ENCODE measurements at places on chromosomes 5 and 9.

- DNase-seq, result no peak
These were observed 6.9 kb downstream of the HRH2 start for GRCh38 chr5:175664723-175665122.

DNA sequence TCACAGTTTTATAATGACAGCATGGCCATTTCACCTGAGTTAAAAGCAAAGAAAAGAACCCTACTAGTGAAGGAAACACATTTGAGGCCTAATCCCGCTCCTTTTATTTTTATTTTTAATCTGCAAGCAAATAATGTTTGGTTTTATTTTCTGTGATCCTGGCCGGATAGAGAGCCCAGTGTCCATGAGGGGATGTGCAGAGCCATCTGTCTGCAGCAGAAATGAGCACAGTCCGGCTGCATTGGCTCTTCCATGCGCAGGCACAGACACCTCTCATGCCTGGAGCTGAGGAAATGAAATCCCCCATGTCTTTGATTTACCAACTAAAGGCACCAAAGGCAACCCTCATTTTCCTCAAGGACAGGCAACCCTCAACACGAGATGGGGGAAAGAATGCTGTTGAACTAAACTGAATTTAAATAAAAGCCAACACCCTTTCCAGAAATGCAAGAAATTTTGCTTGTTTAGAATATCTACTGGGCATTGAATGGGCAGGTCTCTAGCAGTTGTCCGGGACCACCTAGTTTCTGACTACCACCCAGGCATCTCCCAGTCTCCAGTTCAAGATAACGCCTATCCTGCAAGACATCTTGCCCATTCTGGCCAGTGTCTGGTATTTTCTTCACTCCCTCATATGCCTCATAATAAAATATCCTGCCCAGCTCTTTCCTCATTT, 47.9 kb upstream of the SEMA6A start:
- no peak for DNase-seq

GRCh38 chr9:21481470-21482056, 550 bp downstream of the IFNE start:
- no peak for DNase-seq

DNA sequence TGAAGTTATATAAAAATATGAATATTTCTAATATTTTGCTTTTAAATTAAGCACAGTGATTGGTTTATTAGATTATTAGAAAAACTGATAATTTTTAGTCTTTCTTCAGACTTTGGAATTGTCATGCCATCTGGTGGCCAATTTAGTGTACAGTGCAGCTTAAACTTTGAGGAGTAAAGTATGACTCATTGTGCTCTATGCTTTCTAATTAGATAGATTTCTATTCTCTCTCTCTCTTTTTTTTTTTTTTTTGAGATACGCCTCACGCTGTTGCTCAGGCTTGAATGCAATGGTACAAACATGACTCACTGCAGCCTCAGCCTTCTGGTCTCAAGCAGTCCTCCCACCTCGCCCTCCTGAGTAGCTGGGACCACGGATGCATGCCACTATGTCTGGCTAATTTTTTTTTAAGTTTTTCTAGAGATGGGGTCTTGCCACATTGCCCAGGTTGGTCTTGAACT, 42.1 kb upstream of the GPR21 start:
- DNase-seq, result peak; percentile 80

DNA sequence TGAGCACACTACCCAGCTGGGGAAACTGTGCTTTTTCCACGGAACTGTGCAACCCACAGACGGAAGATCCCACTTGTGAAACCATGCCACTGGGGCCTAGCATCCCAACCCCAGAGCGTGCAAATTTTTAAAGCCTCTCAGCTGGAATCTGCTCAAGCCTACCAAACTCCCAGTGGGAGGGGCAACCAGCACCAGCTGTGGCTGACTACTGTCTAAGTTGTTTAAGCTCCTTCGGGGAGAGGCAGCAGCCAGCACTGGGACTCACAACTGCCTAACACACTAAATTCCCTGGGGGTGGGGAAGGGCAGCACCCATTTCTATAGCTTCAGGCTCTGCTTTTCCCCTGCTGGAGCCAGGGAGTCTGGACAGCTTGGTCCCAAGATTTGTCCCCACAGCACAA, 287.6 kb upstream of the MSX2 start:
- DNase-seq, result no peak

GRCh38 chr9:88193766-88194165, 55.5 kb upstream of the SPATA31C2 start:
- no peak for DNase-seq

- no peak for DNase-seq
These were observed 438.5 kb upstream of the RGMB start for GRCh38 chr5:98334946-98335345.

DNA sequence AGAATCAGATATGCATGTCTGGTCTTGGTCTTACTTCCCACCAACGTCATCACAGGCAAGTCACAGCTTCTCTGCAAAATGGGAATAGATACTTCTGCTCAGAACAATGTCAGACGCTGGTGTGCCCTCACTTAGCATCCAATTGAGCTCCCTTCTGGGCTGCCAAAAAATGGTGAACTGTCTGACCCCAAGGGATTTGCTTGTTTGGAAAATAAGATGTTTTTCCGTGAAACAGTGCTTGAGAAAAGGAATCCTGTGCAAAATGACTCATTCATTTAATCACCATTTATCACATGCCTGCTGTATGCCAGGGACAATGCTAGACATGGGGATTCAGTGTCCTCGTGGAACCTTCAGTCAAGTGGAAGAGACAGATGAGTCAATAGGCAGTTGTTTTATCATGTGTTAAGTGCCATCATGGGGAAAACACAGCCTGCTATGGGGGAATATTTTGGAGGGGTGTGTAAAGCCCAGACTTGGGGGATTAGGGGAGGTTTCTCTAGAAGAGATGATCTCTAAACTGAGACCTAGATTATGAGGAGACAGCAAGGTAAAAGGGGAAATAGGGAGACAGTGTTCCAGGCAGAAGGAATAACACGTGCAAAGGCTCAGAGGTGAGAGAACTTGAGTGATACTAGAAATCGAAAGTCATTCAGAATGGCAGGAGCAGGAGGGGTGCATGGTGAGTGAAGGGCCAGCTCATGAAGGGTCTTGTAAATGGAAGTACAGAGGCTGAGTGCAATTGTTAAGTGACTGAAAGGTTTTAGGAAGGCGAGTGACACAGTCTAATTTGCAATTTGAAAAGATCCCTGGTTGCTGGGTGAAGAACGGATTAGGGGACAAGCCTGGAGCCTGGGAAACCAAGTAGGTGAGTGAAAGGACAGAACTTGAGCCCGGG, 3.9 kb downstream of the NIPAL4 start:
- DNase-seq, result peak; percentile 53

DNA sequence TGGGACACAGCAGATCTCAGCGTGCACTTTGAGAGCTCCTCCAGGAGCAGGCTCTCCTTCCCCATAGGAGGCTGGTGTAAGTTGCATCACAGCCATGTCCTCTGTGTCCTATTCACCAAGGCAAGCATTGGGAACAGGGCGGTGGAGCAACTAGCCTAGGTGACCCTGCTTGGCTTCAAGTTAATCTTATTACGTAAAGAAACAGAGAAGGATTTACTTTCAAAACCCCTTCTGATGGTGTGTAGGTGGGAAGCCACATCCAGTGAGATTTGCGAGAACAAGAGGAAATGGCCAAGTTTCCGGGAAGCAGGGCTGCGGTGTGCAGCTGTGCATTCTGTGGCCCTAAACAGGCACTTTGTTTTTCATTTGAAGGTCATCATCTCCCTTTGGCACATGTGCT, 80.2 kb downstream of the TRIO start:
- no peak for DNase-seq

DNA sequence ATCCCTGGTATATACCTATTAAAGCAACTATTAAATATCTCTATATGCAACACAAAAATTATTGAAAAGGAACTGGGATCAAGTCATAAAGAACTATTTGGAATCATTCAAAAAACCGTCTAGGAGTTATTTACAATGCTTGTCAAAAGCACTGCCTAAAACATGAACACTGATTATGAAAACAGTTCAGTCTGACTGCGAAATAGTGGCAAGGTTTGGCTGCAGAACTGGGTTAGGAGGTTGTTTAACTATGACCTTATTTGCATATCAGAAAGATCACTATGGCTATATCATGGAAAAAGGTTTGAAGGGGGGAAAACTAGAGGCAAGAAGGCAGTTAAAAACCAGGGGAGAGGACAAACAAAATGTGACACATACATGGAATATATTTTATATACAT, 12.0 kb downstream of the FBXW2 start:
- DNase-seq, result no peak

- DNase-seq, result no peak
These were observed 3.7 kb upstream of the GNPDA1 start for GRCh38 chr5:142016556-142016955.

DNA sequence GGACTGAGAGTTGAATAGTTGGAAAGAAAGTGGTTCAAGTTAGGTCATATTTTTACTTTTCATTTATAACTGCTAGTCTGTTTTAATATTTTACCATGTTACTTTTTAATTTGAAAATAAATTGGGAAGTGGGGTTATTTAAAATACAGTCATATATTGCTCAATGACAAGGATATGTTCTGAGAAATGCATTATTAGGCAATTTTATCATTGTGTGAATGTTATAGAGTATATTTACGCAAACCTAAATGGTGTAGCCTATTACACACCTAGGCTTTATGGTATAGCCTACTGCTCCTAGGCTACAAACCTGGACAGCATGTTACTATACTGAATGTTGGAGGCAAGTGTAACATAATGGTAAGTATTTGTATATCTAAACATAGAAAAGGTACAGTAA, 5.2 kb downstream of the CCDC152 start:
- DNase-seq, result no peak

GRCh38 chr5:56330806-56331205, 97.7 kb upstream of the ANKRD55 start:
- no peak for DNase-seq

- DNase-seq, result peak; percentile 65
These were observed 657 bp downstream of the MTRR start for GRCh38 chr5:7869474-7870136.

GRCh38 chr5:150658699-150659265, 2.3 kb upstream of the MYOZ3 start:
- DNase-seq, result no peak

DNA sequence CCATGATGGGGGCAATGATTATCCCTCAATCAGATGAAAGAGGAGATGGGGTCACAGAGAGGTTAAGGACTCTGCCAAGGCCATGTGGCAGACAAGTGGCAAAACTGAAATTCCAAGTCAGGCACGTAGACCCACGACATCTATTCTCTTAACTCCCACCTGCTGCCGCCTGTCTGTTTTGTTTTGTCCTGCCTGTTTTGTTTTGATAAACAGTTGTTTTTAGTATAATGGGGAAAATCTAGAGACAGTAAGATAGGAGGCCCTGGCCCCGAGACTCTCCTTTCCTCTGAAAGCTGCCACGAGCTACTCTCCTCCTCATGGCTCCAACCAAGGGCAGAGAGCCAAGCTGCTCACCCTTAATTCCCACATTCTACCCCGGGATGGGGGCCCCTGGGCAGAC, 4.9 kb downstream of the FSTL4 start:
- no peak for DNase-seq
